ENCODE measurements at places on chromosomes 12 and 14.
A peak's percentile ranks its signal among the peaks of the same experiment; 100 is the strongest.

- DNase-seq: peak; percentile 52
Measured at GRCh38 chr12:111451649-111452129, 46.0 kb downstream of the SH2B3 start.

- no peak for DNase-seq
Measured at GRCh38 chr14:98840091-98840490, 431.9 kb downstream of the BCL11B start.

- no peak for DNase-seq
Measured at GRCh38 chr12:2195085-2195484, 142.3 kb downstream of the CACNA1C start.

DNA sequence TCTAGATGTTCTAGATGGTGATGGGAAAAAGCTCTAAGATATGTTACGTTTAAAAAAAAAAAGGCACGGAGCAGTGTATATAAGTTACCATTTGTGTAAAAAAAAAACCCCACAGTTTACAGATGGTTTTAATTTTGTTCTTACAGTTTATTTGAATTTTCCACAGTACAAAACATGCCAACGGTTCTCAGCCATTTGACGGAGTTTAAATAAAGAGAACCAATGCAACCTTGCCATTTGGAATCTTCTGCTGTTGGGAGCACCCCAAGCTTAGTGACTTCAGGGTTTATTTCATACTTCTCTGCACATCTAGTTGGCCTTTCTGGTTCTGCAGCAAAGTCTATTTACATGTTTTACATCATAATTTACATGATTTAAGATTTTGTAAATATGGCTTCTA is 7.7 kb upstream of the HPD start:
- DNase-seq: no peak

- no peak for DNase-seq
Measured at GRCh38 chr14:61101803-61102548, 120.9 kb downstream of the SLC38A6 start.

GRCh38 chr12:47816403-47817271 is 3.1 kb downstream of the HDAC7 start:
- DNase-seq: no peak

DNA sequence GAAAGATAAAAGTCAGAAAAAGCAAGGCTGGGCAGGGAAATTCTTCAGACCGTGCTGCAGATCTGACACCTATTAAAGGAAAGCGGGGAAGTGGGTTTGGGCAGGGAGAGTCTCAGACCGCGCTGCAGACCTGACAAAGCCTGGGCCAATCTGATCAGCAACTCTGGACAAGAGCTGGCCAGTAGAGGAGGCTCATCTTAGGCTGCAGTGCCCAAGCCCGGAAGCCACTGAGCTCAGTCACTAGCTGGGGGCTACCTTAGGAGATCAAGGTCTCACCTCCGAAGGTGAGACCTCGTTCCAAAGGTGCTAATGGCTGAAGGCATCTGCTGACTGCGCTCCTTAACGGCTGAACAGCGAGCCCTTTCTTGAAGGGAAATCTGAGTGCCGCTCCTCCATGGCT is 60.2 kb downstream of the SINHCAF start:
- DNase-seq: no peak

GRCh38 chr12:106112145-106112821 is 26.5 kb downstream of the NUAK1 start:
- DNase-seq: no peak

GRCh38 chr14:58216544-58216943 is 16.6 kb downstream of the ACTR10 start:
- peak; percentile 85 for DNase-seq

GRCh38 chr14:69131176-69131575 is 21.7 kb downstream of the DCAF5 start:
- no peak for DNase-seq

- DNase-seq: no peak
Measured at GRCh38 chr12:58270966-58271705, 329.8 kb downstream of the ATP23 start.

DNA sequence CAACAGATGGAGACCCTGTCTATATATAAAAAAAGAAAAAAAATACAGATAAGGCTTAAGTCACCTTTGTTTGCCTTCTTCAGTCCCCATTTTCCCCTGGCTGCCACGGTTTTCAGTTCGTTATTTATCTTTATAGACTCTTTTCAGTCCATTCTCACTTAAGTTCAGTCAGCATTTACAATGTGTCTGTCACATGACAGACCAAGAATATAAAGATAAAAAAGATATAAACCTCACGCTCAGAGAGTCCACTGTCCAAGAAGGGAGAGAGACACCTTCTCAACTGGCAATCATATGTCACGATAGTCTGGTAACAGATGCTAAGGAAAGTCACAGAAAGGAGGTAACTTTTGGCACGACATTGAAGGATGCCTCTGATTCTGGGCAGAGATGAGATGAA is 13.4 kb upstream of the POLR3B start:
- DNase-seq: no peak

- no peak for DNase-seq
Measured at GRCh38 chr12:27979145-27979544, 6.6 kb upstream of the PTHLH start.

DNA sequence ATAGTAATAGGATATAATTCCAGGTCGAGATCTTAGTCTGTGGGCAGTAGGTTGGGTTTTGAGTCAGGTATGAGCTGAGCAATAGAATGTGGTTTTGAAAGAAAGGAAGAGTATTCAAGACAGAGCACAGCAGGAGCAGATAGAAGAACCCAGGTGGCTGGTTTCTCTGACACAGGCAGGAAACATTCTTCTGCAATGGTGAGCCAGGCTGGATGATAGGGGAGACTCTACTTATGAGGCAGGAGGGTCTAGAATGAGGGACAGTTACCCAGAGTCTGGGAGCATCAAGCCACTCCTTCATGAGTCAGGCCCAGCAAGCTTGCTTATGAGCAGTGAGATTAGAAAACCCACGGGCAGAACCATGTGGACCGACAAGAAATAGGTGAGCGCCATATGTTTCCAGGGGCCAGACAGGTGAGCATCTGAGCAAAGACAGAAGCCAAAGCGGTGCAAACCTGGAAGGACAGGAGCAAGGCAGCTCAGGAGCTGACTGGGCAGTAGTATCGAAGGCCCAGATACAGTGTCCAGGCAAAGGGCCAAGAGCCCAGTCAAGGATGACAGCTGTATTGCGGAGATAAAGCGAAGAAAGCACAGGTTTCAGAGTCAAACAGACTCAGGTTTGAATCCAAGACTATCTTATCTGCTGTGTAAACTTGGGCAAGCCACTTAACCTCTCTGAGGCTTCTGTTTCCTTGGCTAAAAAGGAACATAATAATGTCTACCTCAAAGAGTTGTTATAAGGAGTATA is 22.5 kb upstream of the PCNX1 start:
- DNase-seq: no peak

- DNase-seq: no peak
Measured at GRCh38 chr14:87632796-87633195, 360.2 kb downstream of the GALC start.

DNA sequence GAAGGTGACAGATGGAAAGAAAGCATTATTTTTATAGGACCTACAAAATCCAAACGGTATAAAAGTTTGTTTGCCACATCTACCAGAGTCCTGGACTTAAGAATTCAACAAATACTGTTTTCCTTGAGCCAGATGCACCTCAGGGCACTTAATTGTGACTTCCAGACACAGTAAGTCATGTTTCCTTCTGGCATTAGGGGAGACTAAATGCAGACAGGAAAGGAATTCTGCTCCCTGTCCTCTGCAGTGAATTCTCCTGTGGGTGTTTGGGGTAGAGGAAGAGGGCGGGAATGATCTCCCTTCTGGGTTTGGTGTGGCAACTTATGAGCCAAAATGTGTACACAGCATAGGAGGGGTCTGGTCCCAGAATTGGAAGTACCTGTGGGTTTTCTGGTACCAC is 93.9 kb upstream of the ZDHHC17 start:
- DNase-seq: no peak

GRCh38 chr14:79246173-79246572 is 965.1 kb downstream of the DIO2 start:
- no peak for DNase-seq

- DNase-seq: no peak
Measured at GRCh38 chr14:32657081-32657480, 281.6 kb upstream of the NPAS3 start.
